ENCODE measurements at places on chromosomes 3 and 15.

- peak; percentile 58 for DNase-seq
Observed at GRCh38 chr3:52055537-52056351, 627 bp downstream of the DUSP7 start.

GRCh38 chr3:113132571-113132996 is 78.8 kb upstream of the BOC start:
- no peak for DNase-seq

- DNase-seq: no peak
Observed at GRCh38 chr15:96360581-96361308, 30.2 kb downstream of the NR2F2 start.

DNA sequence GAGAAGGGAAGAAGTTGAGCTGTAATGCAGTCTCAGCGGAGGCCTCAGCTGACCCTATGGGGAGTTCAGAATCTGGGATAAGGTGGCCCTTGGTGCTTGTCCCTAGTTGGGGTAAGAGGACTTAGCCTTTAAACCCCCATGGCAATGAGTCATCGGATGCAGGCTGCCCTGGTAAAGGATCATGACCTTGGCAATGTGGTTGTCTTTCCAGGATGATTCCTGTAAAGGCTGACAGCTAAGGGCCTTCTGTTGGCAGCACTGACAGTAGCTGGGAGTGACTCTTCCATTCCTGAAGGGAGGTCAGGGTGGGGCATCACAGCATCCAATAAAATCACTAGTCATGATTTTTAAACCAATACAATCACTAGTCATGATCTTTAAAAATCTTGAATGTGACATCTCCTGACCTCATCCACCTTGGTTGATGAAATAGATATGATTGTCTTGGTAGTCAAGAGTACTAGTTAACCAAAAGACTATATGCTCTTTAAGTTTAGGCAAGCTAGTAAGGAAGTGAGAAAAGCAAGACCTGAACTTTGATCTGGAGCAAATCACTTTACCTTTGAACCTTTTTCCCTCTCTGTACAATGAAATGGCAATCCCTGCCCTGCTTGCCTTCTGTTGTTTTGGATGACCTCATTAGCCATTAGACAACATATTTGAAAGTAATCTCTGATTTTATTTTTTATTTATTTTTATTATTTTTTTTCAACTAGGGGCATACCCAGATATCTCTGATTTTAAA is 71.3 kb upstream of the CACNA1D start:
- no peak for DNase-seq

- no peak for DNase-seq
Observed at GRCh38 chr15:72047020-72047419, 70.9 kb downstream of the MYO9A start.

DNA sequence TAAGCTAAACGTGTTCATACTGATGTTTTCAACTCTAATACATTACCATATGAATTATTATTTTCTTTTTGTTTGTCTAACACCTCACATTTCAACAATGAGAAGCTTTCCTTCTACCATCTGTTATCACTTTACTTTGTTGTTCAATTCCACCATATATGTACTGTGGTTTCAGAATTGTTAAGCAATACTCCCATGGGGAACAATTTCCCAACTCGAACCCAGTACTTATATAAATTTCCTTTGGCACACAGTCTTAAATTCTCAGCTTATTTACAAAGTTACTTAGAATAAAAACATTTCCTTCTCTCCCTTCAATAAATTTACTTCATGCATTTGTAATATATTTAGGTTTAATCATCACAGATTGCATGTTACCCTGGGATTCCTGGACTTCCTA is 1764.4 kb downstream of the OTOL1 start:
- DNase-seq: no peak

DNA sequence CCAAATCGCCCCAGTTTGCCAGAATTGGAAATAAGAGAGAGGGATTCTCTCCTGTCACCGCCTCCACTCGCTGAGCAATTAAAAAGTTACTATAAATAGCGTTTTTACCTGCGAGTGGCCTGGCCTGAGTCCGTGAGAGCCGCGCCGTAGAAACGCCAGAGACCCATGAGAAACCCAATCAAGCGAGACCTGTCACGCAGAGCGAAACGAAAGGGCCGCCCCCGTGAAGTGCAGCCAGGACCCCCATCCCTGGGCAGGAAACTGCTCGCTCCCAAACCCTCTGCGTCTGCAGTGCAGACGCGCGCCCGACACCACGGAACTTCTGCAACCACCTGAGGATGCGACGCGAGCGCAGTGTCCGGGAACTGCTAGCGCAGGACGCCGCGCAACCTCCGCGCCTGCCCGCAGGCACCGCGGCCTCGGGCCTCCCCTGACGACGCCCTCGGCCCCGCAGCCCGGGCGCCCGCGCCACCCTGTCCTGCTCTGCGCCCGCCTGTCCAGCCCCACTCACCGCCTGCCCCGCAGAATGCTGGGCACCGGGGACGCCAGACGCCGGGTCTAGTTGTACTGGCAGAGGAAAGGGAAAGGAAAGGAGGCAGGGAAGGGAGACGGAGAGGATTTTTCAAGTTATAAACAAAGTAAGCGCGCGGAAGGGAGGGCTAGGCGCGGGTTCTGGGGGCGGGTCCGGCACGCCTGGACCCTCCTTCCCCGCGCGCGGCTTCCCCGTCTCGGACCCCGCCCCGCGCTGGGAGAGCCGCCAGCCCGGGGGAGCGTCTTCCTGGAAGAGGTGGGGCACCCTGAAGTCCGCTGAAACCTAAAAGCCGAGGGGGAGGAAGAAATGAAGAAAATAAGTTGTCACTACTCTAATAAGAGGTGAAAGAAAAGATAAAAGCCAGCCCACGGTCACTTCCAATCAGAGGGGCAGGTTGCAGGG is at the start of gene PLSCR4:
Gene PLSCR4 (minus strand): TSS at position 657 of the 934 bp plus-strand sequence. CDS start 29,034 bp downstream, outside the sequence.
- DNase-seq: peak; percentile 64

GRCh38 chr3:31050296-31050695 is 155.8 kb upstream of the GADL1 start:
- no peak for DNase-seq

- no peak for DNase-seq
Observed at GRCh38 chr15:91100814-91101607, 954 bp downstream of the SV2B start.

DNA sequence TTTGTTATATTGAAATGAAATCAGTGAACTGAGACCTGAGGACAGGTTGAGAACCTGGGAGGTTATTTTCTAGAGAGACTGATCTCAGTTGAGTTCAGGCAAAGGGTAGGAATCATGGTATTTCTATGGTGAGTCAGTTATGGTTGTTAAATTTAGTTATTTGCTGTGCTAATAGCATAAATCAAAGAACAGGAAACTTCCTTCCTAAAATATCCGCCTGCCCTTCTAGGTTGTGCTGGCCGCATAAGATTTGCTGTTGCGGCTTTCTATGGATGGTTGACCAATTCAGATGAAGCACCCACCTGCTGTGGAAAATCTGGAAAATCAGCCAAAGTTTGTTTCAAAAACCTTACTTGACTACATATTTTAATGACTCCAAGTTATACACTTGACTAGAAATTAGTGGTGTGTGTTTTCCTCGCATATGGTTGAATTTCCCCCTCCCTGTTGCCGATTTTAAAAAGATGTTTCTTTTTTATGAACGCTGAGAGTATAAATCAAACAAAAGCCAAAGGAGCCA is 52.6 kb downstream of the PLCL2 start:
- no peak for DNase-seq

DNA sequence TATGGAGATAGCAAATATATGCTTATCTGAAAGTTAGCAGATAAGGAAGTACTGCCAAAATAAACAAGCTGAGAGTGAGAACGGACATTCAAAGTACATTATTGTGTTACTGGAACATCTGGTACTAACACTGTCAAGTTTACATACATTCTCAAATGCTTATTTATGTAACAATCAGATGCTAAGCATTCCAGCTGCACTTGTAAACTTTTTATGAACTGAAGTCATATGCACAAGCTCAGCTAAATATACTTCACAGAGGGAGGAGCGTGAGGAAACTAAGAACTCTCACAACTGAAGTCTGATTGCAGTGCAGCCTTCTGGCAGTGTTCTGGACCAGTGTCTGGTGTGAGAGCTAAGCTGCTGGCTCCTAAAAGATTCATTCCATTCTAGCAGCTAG is 223.7 kb upstream of the NANOGP8 start:
- DNase-seq: no peak

- DNase-seq: no peak
Observed at GRCh38 chr15:35980719-35981118, 434.8 kb upstream of the DPH6 start.

DNA sequence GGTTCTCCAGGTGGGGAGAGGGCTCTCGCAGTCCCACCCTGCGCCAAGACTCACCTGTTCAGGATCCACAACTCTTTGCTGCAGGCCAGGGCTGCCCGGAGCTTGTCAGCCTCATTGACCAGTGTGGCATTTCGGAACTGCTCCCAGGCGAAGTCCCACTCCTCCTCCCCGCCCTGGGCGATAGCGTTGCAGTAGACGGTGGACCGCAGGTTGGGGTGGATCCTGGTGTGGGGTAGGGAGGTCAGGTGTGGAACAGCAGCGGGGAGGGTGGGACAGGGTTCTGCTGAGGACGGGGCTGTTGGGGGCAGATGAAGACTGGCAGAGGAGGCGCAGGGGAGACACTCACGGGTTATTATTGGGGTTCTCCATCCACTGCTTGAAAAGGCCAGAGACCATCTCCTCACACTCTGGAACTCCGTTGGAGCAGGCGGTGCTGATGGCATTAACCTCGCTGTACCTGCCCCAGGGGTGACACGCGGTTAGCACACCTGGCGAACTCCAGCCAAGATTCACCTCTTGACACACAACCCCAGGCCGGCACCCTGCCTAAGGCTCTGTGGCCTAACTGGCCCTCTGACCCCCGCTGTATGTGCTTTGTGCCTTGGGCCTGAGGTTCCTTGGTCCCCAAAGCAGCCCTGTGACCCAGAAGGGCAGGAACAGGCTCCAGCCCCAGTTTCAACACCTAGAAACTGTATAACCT is 16.1 kb downstream of the MESP2 start:
- DNase-seq: no peak

- no peak for DNase-seq
Observed at GRCh38 chr15:89441295-89441812, 55.0 kb downstream of the RHCG start.

DNA sequence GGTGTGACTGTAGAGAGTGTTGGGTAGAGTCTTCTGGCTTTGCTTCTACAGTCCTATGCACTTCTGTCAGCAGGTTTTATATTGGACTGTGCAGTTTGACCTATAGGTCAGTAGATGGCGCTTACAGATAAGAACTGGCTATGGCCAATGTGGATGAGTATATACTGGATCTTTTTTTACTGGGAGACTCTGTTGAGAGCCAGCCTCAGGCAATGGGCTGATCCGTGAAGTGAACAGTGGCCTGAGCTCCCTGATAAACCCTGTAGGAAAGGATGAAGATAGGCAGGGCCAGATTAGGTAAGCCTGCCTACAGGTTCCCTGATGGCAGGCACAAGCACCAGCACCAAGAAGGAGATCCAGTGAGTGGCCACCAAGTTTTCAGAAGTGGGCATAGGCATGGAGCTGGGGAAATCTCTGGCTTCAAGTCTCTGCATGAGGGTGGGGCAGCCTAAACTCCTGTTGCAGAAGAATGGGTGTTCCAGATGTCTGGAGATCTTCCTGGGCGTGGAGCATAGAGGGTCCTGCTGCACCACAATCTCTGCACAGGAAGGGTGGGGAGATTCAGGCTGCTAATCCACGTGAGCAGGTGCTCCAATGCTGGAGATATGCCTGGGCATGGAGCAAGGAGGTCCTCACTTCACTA is 326.0 kb upstream of the SGO1 start:
- no peak for DNase-seq

- DNase-seq: no peak
Observed at GRCh38 chr15:98791046-98791701, 142.8 kb downstream of the IGF1R start.

GRCh38 chr3:152360966-152361365 is 92.2 kb downstream of the MBNL1 start:
- DNase-seq: no peak

DNA sequence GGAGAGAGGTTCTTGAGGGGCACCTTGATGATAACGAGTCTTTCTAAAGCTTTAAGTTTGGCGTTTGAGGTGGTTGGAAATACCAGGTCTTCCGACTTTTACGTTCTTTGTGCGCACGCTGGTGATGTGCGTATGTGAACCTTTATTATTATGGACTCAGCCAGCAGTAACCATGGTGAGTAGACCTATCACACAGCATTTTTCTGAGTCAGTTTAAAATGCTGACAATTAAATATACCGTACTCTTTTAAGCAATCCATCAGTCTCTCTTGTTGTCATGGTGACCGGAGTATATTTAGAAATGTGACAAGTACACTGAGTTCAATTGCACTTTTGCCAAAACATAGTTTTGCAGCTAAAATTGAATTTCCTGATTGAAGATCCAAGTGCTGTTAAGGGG is 172.2 kb downstream of the LPP start:
- no peak for DNase-seq

- DNase-seq: no peak
Observed at GRCh38 chr3:127276396-127276795, 11.4 kb downstream of the PRR20G start.

DNA sequence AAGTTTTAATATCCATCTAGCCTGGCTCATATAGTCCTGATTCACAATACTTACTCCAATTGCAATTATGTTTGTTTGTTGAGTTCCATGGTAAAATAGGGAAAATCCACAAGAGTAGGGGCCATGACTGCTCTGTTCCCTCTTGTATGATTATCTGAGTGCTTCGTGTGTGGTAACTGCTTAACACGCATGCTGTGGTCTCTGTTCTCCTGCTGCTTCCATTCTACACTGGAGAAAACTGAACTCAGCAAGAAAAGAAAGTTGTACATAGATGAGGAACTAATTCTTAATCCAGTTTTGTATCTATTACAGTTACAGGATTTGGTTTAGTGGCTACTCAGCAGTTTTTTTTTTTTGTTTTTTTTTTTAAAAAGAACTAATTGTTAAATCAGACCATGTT is 223.0 kb upstream of the SATB1 start:
- DNase-seq: no peak

GRCh38 chr3:61595826-61596225 is 34.5 kb downstream of the PTPRG start:
- DNase-seq: no peak

GRCh38 chr3:136162322-136162721 is 33.8 kb downstream of the MSL2 start:
- DNase-seq: no peak

DNA sequence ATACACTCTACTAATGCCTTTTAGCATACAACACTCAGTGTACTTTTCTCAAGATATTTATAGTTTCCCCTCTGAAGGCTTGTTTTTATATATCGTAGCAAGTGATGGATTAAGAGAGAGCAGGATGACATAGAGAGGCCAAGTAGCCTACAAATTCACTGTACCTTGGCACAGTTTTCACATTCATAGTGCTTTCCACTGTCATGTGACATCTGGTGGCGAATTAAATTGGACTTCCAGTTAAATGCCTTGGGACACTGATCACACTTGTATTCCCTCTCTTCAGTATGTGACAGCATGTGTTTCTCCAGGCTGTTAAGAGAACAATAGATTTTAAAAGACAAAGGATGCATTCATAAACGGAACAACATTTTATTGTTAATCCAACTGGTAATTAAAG is 541.1 kb downstream of the MECOM start:
- no peak for DNase-seq
